ENCODE measurements at places on chromosomes 5 and 9.
A peak's percentile ranks its signal among the peaks of the same experiment; 100 is the strongest.

DNA sequence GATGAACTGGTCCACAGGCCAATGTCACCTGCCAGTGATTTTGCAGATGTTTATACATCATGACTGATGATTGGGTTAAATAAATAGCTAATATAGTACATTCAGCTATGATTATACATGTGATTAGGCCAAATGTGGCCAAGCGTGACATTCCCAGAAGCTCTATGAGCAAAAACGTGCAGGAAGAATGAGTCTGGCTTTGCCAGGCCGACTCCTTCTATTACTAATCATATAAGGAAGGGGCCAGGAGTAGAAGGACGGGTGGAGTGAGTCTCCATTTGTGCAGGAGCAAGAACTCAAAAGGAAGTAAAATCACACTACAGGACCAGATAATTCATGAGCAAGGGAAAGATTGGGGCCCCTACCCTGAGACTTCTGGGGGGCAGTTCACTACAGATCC lies 178.2 kb downstream of the ROR2 start:
- DNase-seq, result no peak

GRCh38 chr5:113218200-113218599 lies 216.6 kb downstream of the TSSK1B start:
- no peak for DNase-seq

DNA sequence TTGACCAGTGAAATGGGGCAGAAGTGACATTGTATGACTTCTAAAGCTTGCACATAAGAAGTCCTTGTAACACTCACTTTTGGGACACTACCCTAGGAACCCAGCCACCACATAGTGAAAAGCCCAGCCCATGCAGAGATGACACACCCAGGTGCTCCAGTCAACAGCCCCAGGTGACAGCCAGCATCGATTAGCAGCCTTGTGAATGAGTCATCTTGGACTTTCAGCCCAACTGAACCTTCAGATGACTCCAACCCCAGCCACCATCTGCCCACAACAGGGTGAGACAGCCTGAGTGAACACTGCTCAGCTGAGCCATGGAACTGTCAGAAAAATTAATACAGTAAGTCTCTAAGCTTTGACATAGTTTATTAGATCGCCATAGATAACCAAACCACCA lies 458.6 kb downstream of the ZSWIM6 start:
- no peak for DNase-seq

GRCh38 chr9:17635115-17635890 lies 56.4 kb downstream of the SH3GL2 start:
- DNase-seq, result no peak

- DNase-seq, result no peak
These were observed 34.4 kb downstream of the KCNT1 start for GRCh38 chr9:135736272-135736978.

DNA sequence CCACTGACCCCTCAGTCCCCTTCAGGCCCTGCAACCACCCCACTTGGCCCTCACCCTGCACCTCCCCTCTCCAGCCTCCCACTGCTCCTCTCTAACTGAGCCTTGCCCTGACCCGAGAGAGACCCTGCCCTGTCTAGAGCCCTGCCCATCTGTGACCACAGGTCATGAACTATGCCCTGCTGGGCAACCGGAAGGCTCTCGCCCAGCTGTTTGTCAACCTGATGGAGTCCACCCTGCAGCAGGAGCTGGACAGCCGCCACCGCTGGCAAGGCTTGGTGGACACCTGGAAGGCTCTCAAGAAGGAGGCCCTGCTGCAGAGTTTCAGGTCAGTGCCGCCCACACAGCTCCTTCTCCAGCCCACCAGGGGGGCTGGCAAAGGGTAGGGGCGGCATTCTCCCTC lies 9.4 kb downstream of the CCDC180 start:
- DNase-seq, result no peak

GRCh38 chr9:69035438-69036308 lies at the start of gene FXN:
FXN (plus strand) TSS chr9:69035752; CDS start chr9:69035783, 31 bp downstream.
- DNase-seq, result peak; percentile 94

DNA sequence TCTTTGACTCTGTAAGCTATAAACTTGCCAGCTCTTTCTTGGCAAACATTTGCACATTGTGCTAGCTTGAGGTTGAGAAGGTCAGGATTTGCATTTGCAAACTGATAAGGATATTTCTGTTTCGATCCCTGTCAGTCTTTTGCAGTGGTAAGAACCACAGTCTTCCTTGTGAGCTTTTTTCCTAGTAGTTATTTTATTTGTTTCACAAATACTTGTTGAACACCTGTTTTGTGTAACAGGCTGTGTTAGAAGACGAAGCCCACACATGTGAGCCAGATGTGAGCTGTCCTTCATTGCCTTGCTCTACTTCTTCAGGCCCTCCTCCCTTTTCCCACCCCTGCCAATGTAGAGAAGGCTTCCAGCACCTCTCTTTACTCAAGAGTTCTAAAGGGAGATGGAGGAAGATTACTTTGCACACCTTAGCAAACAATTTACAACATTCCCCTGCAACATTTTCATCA lies 327.0 kb upstream of the KLF4 start:
- DNase-seq, result no peak

DNA sequence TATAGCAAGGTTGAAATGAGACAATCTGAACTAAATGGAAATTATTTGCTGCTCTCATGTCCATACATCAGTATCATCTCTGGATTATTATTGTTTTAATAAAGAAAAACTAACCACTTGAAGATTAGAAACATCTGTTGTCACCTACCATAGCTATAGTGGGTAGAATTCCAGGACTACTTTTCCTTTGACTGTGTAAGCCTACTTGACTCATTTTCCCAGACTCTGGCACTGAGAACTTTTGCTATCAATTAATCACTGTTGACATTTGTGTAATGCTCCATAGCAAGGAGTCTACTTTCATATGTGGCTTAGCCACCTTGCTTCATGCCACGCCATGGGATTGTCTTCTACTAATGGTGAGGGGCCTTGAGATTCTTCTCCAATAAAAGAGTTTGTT lies 59.9 kb upstream of the ARRDC3 start:
- DNase-seq, result peak; percentile 35

- no peak for DNase-seq
These were observed 287.0 kb upstream of the SEMA6A start for GRCh38 chr5:116861666-116862065.

DNA sequence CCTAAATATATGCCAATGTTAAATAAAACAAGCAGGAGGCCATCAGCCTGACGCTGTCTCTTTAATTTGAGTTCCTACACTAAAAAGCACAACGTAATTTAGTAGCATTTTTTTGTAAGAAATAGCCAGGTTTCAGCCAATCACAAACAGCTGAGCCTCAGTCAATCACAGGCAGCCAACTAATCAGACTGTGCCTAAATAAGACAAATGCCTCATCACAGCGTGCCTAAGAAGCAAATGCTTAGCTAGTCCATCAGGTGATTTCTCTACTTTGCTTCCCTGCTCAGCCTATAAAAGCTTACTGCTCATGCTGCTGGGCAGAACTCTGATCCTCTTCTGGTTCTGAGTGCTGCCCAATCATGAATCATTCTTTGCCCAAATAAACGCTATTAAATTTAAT lies 38.3 kb upstream of the RORB start:
- no peak for DNase-seq

GRCh38 chr9:89667726-89668125 lies 62.9 kb downstream of the GADD45G start:
- no peak for DNase-seq

DNA sequence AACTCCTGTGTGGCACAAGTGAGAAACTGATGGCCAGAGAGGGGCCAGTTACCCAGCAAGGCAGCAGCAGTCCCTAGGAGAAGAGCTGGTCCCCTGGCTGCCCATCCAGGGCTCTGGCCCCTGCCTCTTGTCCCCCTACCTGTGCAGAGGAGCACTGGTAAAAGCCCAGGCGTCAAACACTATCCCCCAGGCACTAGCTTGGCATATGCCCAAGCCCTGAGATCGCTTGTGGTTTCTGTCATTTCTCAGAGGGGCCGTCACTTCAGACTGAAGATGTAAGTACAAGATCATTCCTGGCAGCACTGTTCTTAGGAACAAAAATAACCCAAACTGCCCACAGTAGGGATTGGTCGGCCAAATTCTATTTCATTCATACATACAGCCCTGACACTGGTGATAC lies 53.9 kb downstream of the COL15A1 start:
- no peak for DNase-seq

DNA sequence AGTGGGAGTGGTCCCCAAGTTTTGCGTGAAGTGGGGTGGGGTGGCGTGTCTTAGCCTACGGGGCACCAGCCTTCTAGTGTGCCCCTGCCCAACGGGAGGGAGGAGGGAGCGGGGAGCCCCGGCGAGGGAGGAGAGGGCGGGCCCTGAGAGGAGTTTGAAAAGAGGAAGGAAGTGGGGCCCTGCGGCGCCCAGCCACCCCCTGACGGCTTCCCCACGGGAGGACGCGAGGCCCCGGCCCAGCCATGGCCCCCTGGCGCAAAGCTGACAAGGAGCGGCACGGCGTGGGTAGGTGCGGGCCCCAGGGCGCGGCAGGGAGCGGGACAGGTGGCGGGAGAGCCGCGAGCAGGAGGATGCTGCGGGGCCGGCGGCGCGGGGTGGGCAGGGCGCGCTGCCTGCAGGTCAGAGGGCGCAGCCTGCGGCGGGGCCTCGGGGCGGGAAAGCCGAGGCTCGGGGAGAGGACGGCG lies at the start of gene DOCK2:
Gene DOCK2 (plus strand): TSS at position 191 of the 464 bp plus-strand sequence. CDS start 52 bp downstream, at position 243.
- no peak for DNase-seq

DNA sequence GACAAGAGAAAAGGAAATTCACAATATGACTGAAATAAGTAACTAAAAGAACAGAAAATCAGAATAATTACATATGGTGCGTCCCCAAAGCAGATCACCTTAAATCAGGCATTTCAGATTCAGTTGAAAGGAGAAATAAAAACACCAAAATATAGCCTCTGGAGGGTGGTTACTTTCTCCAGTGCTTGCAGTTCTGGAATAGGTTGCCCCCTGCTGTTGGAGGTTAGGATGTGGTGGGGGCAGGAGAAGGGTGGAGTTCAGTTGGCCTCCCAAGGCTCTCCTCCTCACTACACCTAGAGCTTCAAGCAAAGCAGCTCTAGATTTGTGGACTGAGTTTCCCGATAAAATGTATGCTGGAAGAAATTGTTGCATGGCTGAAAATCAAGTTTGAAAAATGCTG lies 338.2 kb upstream of the TLE4 start:
- DNase-seq, result peak; percentile 43

- no peak for DNase-seq
These were observed 16.5 kb upstream of the DMRT3 start for GRCh38 chr9:959914-960313.

- peak; percentile 32 for DNase-seq
These were observed 300.9 kb downstream of the MCTP1 start for GRCh38 chr5:94983861-94984535.

GRCh38 chr5:87867281-87867680 lies 401.4 kb downstream of the TMEM161B start:
- DNase-seq, result no peak

DNA sequence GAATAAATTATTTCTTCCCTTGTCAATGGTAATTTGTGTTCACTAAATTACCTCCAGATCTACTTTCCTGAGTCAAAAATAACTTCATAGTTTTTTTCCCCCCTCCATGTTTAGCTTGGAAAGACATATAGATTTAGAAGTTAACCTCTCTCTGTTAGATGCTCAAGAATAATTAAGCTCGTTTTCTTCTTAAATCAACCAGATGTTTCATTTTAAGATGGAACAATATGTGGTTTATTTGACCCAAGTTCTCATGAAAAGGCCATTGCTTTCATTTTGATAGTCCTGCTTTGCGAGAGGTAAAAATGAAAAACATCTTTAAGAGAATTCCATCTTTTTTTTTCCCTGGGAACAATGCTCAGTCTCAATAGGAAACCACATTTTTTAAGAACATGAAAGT lies 27.7 kb upstream of the GAS1 start:
- DNase-seq, result no peak

- no peak for DNase-seq
These were observed 119.6 kb downstream of the BOD1 start for GRCh38 chr5:173496883-173497255.

DNA sequence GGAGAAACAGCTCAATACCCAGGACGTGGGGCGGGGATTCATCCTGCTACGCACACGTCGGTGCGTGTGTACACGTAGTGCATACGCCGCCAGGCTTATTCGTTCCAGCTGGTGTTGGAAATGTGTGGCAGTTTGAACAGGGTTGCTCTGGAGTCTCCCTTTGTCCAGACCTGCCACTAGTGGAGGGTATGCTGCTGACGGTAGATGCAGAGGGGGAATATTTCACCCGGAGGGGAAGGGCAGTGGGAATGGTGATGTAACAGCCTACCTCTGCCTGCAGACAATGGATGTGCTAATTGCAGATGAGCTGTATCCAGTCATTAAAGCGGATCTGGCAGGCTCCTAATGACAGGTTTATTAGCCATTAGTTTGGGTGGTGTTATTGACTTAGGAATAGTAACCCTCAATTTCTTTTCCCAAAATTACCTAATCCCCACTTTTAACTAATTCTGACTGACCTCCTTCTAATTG lies 142.7 kb downstream of the PAX5 start:
- no peak for DNase-seq

GRCh38 chr9:117029341-117029740 lies 342.2 kb downstream of the TRIM32 start:
- no peak for DNase-seq

GRCh38 chr9:123749580-123750202 lies 180.2 kb downstream of the DENND1A start:
- no peak for DNase-seq

Measured in AG08396 (cell line).